CD4-positive, alpha-beta memory T cell (primary cell): ENCODE measurements at places on chromosomes 4 and X.

DNA sequence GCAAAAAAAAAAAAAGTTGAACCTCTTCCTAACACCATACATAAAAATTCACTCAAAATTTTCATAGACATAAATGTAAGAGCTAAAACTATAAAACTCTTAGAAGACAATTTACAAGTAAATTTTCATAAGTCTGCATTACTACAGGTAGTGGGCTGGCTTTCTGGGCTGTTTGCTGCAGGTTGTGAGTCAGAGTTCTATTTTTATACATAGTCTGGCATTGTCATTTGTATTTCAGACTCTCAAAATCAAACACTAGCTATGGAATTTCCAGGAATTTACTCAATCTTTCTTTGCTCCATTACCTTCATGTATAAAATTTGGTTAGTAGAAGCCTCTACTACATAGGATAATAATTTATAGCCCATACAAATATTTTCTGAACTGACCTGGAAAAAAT lies 227.2 kb downstream of the COX18 start:
- no peak for DNase-seq

DNA sequence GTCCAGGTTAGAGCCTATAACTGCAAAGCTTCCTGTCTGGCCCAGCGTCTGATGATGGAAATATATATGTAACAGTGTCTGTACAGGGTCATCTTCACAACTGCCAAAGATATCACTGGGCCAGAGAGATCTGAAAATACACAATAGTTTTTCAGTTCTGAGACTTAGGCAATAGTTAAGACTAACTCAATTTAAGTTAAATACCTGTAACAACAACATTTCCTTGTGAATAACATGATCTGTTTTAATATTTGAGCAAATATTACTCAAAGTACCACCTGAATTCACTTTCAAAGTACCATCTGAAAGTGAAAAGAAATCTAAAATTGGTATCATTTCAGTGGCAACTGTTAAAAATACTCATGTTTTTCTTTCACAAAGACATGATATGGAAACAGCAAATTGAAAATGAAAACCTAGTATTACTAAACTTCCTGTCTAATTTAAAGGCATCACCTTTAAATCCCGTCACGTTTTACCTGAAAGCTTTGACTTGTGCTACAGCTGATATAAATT lies 9.6 kb downstream of the ZAR1 start:
- no peak for DNase-seq

GRCh38 chrX:137212078-137212632 lies 178.4 kb upstream of the GPR101 start:
- DNase-seq, result no peak

GRCh38 chr4:42489095-42489494 lies 91.8 kb downstream of the SHISA3 start:
- no peak for DNase-seq

DNA sequence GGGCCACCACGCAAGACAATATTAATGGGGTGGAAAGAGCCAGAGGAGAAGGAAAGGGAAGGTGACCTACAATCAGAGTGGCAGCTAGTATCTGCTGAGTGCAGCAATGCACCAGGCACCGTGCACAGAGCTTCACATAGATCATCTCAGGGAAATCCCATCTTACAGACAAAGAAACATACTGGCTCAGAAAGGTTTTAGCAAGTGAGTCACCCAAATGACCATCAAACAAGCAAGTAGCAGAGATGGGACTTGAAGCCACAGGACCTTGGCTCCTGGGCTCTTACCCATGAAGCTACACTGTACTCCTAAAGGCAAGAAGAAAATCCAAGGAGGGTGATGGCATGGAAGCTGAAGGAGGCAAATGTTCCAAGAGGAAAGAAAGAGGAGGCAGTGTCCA lies 6.8 kb downstream of the ANXA5 start:
- no peak for DNase-seq

DNA sequence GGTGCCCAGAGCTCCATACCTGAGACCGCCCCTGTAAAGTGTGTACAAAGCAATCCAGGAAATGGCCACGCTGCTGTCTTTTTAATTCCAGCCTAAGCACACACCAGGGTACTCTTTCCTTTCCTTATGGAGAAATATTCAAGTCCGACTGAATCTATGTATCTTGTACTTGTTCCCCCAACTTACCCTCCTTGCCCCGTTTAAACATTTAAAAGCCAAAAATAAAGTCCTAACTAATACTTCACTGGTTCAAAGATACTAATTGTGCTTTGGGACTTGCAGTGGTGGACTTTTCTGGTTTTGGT lies 731 bp upstream of the AMMECR1 start:
- DNase-seq, result no peak

GRCh38 chr4:1985780-1986577 lies 22.8 kb downstream of the NELFA start:
- no peak for DNase-seq

- no peak for DNase-seq
Observed at GRCh38 chr4:8427262-8427661, 13.3 kb downstream of the ACOX3 start.

DNA sequence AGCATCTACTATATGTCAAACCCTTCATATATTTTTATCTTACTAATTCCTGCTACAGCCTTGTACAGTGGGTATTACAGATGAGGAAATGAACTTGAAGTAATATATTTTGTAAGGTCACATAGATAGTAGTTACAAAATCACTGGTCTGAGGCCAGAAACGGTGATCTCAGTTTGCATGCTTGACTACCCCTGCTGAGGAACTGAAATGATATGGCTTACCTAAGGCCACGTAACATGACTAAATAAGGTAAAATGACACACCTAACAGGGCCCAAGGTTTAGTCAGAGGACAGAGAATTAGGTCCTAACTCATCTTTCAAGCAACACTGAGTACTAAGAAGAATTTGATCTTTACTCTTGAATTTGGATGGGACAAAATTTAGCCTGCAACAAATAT lies 1.5 kb upstream of the COMMD8 start:
- DNase-seq, result no peak

GRCh38 chr4:185817403-185817818 lies 5.4 kb upstream of the SORBS2 start:
- no peak for DNase-seq

- no peak for DNase-seq
Observed at GRCh38 chrX:3757510-3758025, 44.1 kb upstream of the PRKX start.

DNA sequence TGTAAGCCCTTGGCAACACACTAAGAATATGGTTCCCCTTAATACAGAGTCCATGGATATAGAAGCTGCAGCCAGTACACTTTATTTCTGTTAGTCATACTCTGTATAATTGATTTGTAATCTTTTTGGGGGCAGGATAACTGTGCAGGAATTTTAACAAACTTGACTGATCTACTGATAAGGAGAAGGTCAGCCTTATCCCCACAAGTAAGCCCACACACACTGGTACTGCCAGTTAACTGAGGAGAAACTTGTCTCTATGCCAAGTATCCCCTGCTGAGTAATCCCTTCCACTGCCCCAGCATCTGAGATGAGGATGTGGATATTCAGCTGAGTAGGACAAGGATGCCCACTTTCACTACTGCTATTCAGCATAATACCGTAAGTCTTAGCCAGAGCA lies 154.9 kb upstream of the CXXC4 start:
- no peak for DNase-seq

- no peak for DNase-seq
Observed at GRCh38 chrX:41734530-41734929, 10.5 kb downstream of the GPR82 start.

- no peak for DNase-seq
Observed at GRCh38 chr4:140133576-140133975, 20.4 kb downstream of the MAML3 start.

GRCh38 chr4:112302320-112303274 lies 5.4 kb downstream of the ALPK1 start:
- peak; percentile 30 for DNase-seq

GRCh38 chr4:56782019-56782418 lies 39.5 kb downstream of the SPINK2 start:
- no peak for DNase-seq

GRCh38 chrX:16771483-16772398 lies 14.5 kb upstream of the TXLNG start:
- DNase-seq, result no peak

DNA sequence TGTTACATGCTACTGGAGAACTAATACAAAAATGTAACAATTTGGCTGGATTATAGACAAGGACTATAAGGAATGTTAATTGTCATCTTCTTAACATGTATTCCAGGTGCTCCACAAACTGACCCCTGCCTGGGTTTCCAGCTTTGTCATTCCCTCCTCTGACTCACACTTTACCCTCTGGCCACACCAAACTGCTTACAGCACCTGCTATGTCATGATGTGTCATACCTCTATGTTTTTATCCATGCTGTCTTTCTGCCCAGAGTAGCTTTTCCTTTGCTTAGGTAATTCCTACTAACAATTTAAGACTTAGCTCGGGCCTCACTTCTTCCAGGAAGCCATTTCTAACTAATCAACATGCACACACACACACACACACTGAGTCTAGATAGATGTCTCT lies 14.0 kb upstream of the SHROOM4 start:
- no peak for DNase-seq

DNA sequence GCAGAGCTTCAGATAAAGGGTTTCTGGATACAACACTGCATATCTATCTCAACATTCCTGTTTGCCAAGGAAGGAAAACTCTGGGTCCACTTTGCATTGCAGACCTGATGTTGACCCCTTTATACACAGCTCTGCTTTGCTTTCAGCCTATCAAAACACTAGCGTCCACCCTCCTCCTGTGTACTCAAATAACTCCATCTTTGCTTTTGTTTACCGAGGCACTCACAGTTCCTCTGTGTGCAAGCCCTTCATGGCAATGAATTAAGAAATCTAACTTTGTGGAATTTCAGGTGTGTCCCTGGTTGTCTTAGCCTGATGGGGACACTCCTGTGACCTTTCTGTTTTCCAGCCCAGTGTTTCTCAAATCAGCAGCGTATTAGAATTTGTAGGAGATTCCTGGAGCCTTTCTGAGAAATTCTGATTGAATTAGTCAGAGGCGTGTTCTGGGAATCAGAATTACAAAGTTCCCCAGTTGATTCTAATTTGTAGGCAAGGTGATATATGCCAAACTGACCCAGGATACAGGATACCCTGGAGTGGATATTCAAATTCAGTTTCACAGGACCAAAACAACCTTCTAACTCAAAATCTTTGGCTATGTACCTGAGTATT lies 68.6 kb downstream of the DTHD1 start:
- no peak for DNase-seq

DNA sequence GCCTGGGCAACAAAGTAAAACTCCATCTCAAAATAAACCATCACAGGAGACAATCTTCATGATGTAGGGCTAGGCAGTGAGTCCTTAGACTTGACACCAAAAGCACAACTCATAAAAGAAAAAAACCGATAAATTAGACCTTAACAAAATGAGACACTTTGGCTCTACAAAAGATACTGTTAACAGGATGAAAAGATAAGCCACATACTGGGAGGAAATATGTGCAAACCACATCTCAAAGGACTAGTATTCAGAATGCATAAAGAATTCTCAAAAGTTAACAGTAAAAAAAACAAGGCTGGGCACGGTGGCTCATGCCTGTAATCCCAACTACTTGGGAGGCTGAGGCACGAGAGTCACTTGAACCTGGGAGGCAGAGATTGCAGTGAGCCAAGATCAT lies 13.2 kb downstream of the EFHC2 start:
- DNase-seq, result peak; percentile 23

- DNase-seq, result no peak
Observed at GRCh38 chr4:119971431-119972084, 95.1 kb downstream of the MAD2L1 start.

DNA sequence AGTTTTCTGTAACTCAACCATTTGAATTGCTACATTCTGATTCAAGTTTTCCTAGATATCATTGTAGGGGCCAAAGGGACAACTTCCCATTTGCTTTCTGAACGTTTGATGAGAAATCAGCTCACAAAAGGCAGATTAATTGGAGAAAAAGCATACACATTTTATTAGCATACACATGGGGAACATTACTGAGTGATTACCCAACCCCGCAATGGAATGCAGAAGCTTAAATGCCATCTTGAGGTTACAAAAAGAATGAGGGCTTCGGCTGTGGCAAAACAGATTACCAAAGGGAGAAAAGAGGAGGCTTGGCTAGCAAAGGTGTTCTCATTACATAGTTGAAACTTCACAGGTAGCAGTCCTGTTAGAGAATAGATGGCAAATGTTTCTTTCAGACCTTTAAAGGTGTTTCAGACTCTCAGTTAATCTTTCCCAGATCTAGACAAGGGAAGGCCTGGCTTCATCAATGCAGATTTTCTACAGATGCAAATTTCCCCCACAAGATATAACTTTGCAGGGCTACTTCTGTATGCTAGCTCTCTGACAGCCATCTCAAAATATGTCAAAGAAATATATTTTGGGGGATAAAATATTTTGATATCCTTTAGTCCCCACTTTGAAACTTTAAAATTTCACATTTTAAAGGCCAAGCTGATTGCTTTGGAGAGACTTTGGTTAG lies 26.5 kb upstream of the HERC6 start:
- no peak for DNase-seq

GRCh38 chr4:33063241-33063640 lies 2343.1 kb downstream of the PCDH7 start:
- no peak for DNase-seq

DNA sequence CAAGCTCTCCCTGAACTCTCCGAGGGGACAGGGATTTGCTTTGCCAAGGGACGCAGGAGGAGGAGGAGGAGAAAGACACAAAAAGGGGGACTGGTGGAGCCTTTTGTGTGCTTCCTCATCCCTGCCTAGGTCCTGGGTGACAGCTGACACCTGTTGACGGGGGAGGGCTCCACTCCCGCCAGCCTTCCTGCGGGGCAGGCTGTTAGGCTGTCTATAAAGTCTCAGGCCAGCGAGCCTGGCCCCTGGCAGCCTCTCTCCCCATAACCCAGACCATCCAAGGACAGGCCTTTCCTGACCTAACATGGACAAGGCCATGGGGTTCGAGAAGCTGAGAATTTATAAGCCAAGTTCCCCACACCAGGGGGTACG lies 832 bp upstream of the EVC2 start:
- no peak for DNase-seq

GRCh38 chr4:102541697-102542096 lies 40.5 kb downstream of the NFKB1 start:
- DNase-seq, result no peak

DNA sequence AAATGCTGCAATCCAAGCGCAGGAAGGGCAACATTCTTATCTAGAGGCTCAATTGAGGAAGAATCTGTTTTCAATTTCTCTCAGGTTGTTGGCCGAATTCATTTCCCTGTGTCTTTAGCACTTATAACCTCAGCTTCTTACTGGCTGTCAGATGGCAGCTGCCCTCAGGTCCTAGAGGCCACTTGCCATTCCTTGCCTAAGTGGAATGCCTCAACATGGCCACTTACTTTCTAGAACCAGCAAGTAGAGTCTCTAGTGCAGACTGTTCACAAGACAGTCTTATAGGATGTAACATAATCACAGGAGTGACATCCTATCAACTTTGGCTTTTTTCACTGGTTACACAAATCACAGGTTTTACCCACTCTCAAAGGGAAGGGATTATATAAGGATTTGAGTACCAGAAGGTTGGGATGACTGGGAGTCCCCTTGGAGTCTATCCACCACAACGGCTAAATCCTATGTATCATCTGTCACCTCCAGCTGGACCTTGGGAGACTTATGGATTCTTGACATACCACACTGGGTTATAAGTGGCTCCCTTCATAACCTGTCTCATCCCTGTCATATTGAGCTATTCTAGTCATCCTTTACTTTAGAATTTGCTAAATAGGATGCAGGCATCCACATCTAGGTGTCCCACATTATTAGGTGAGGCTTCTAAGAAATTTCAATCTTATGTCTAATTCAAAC lies 297.9 kb upstream of the CTSO start:
- no peak for DNase-seq

GRCh38 chrX:29468911-29469494 lies 746.4 kb upstream of the MAGEB2 start:
- DNase-seq, result no peak

GRCh38 chr4:14294611-14295010 lies 667.1 kb upstream of the BOD1L1 start:
- no peak for DNase-seq
